ENCODE measurements at places on chromosomes 3 and 15.

GRCh38 chr3:62367763-62368195 lies 5.6 kb downstream of the FEZF2 start:
- DNase-seq, result no peak

- DNase-seq, result no peak
These were observed 639.7 kb upstream of the NR2F2 start for GRCh38 chr15:95690631-95691340.

GRCh38 chr3:121663171-121663847 lies 2.6 kb upstream of the HCLS1 start:
- no peak for DNase-seq

GRCh38 chr3:179898024-179898423 lies 138.7 kb downstream of the PEX5L start:
- no peak for DNase-seq

DNA sequence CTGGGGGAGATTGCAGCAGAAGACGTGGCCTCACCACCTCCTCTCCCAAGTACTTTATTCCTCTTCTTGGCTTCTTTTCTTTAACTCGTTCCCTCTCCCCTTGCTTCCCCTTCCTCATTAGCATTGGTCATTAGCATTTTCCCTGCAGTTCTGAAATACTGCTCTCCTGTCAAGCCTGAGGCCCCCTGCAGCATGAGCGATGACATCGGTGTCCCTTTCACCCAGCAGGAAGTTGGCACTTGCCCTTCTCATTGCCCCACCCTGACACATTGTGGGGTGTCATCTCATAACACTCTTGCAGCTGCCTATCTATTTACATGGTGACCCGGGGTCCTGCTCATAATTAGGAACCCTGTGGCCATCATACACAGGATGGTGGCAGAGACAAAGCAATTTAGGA lies 167.1 kb downstream of the ARRDC4 start:
- DNase-seq, result no peak

GRCh38 chr3:123378409-123378915 lies 70.4 kb downstream of the ADCY5 start:
- DNase-seq, result no peak

- DNase-seq, result no peak
These were observed 61.1 kb downstream of the KCNAB1 start for GRCh38 chr3:156181509-156181908.
